SIG-M5 (cell line): ENCODE measurements at places on chromosomes 4 and X.

DNA sequence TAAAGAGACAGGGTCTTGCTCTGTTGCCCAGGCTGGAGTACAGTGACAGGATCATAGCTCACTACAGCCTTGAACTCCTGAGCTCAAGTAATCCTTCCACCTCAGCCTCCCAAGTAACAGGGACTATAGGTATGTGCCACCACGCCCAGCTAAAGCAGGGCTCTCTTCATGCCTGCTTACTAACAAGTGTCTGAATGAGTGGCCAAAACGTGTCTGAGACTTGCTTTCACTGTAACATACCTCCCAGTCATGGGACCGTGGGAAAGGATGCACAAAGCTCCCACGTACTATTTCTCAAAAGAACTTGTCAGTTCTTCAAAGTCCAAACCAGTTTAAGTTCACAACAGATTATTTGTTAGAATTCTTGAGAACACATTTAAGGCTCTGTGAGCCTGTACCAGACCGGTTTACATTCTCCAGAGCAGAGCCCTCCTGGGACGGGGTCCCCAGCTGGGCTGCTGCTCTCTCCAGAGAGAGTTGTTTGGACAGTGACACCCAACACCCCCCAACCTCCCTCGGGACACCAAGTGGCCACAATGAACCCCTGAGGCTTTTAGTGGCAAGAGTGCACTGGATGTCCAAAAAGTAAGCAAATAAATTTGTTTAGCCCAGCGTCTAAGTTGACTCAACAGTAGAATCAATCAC, 24.1 kb downstream of the SH3KBP1 start:
- no peak for DNase-seq

DNA sequence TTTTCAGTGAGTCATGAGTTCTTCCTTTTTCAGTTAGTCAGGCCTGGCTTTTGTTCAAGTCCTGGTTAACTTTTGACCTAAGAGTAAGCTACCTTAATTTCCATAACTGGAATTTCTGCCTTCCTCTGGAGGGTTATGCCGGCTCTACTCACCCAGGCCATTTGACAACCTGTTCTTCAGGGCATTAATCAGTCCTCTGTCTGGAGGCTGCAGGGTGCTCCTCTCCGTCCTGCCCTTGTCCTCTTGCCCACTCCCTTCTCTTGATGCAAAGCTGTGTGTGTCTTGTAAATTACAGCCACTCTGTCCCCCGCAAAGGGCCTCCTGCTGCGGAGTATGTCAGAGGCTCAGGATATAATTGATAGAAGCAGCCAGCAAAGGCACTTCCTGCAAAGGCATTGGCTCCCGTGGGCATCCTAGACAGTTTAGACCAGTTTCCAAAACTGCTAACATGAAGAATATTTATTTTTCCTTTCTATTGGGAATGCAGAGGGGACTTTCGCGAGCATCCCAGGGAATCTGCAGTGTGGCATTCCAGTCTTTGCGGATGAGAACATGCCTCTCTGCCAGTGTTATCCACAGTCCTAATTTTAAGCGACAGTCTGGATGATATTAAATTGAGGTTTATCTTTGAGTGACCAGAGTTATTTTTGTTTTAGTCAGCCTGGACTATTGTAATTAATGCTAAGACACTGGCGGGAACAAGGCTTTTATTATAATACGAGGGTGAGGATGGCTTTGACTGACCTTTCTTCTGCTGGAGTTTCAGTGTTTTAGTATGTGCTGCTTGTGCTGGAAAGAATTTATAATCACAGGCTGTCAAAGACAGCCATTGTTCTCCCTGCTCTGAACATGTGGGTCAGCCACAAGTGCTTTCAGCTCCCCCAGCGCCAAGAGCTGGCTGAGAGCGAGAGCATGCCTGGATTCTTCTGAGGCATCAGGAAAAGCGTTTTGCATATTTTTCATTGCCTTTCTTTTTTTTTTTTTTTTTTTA, 74.2 kb downstream of the LIMCH1 start:
- no peak for DNase-seq

DNA sequence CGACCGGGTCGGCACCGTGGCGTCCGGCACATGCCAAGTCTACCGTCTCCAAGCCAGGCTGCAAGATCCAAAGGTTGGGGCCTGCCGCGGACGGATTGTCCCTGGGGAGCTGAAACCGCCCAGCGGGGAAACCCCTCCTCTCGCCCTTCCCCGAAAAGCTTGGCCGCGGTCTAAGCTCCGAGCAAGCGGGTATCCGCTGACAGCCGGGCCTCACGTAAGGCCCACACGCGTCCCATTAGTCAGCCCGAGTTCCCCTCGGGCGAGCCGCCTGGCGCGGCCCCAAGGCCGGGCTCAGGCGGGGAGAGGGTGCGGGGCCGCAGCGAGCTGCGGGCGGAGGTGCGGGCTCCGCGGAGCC, 6.8 kb upstream of the BCOR start:
- DNase-seq: no peak

GRCh38 chr4:162959046-162959445, 207.6 kb downstream of the NAF1 start:
- no peak for DNase-seq

DNA sequence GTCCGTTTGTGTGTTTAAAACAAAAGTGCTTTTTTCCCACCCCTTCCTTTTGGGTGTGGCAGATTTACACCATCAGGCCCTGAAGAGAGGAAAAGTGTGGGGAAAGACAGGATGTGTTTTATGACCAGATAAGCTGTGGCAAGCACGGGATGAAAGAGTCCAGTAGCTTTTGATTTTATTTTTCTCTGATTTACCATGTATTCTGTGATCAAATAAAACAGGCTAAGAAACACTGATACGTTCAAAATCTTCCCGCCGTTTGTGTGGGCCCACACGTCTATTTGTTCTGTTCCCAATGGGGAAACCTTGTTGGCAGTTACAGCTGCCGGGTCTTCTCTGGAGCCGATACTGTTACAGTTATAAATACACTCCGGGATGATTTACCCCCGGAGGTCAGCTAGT, 10.8 kb downstream of the LRP2BP start:
- no peak for DNase-seq

GRCh38 chr4:85964298-85964697, 395.6 kb downstream of the MAPK10 start:
- no peak for DNase-seq

DNA sequence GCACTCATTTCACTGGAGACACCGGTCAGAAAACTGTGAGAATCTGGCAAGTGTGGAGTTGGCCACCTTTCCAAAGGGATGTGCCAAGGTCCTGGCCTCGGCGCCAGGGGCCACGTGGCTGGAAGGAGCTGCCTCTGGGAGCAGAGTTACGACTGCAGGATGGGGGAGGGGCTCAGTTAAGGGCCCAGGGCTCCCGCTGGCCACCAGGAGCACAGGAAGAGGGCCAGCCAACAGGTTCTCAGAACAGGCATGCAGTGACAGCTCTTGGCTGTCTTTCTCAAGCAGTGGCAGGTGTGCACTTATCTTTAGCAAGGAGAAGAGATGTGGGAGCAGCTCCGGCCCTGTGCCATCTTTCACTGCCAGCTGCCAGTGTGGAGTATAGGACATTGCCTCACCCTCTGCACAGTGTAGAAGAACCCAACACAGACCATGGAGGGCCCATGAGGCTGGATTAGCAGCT, 115.9 kb upstream of the RBPJ start:
- no peak for DNase-seq

DNA sequence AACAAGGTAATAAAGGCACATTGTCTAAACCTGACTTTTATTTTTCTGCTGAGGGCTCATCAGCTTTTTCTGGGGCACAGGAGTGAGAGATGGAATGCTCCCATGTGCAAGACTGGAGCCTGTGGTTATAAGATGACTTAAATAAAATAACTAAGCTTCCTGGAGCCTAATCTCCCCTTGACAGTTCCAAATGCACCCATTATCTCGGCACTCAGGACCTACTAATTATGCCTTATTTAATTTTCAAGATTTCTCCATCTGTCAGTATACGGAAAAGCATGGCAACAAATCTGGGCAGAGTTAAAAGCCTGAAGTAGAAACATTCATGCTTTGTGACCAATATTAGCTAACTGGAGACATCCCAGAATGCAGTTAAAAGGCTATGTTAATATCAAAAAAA, 416.7 kb upstream of the TEX13C start:
- no peak for DNase-seq

- DNase-seq: no peak
These were observed 515.4 kb upstream of the ATOH1 start for GRCh38 chr4:93313197-93313596.

- no peak for DNase-seq
These were observed 2.4 kb upstream of the CRMP1 start for GRCh38 chr4:5895287-5895686.

- no peak for DNase-seq
These were observed 7.2 kb downstream of the PRDM8 start for GRCh38 chr4:80204433-80205011.

GRCh38 chr4:153950100-153950979, 161.5 kb upstream of the SFRP2 start:
- DNase-seq: no peak

- DNase-seq: no peak
These were observed 95.3 kb downstream of the AREG start for GRCh38 chr4:74540193-74540592.

- no peak for DNase-seq
These were observed 123.7 kb downstream of the AFF1 start for GRCh38 chr4:87058356-87059073.

DNA sequence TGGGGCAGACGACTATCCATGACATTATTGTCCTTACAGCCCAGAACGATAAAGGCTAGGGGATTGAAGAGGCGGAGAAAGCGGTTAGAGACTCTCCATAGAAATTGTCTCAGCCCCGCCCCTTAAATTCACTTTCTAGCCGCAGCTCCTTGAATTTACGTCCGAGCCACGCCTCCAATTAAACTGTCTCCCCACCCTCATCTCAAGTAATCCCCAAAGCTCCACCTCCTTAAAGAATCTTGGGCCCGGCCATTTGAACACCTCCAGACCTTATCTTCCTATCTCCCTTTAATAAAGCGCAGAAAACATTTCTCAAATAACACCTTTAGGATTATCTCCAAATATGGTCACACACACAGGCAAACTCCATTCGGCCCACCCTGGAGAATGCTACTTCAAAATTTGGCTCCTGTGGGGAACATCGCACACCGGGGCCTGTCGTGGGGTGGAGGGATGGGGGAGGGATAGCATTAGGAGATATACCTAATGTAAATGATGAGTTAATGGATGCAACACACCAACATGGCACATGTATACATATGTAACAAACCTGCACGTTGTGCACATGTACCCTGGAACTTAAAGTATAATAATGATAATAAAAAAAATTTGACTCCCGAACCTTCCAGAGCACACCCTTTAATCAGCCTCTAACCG, 7.2 kb upstream of the MAGIX start:
- no peak for DNase-seq

- no peak for DNase-seq
These were observed 49.8 kb upstream of the PRSS48 start for GRCh38 chr4:151227172-151227571.
